HS-27A (cell line): ENCODE measurements at places on chromosomes 6 and 20.

- DNase-seq, result peak; percentile 15
Measured at GRCh38 chr6:168956141-168956838, 297.4 kb downstream of the THBS2 start.

DNA sequence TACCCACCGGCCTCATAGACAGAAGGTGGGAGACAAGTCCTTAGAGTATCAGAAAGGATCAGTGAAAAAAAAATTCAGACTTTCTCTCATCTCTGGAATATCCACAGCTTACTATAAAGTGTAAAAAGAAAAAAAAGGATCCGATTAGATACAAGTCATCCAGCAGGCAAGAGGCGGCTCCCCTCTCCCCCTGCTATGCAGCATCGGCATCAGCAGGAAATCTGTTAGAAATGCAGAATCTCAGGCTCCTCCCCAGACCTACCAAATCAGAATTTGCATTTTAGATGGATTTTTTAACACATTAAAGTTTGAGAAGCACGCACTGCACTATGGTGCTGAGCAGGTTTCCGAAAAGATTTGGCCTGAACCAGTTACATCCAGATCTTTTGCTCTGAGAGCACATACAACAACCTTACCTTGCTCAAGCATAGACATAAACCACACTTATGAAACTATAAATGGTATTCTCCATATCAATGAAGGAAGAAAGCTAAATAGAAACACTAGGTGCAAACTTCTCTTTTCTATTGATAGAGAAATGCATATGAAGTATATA lies 117.0 kb upstream of the POU3F2 start:
- DNase-seq, result no peak

- DNase-seq, result no peak
Measured at GRCh38 chr6:101266063-101266462, 127.4 kb upstream of the GRIK2 start.

GRCh38 chr6:30882759-30883684 lies 1.3 kb upstream of the DDR1 start:
- DNase-seq, result no peak

- DNase-seq, result no peak
Measured at GRCh38 chr20:62496568-62497218, 20.9 kb upstream of the GATA5 start.

DNA sequence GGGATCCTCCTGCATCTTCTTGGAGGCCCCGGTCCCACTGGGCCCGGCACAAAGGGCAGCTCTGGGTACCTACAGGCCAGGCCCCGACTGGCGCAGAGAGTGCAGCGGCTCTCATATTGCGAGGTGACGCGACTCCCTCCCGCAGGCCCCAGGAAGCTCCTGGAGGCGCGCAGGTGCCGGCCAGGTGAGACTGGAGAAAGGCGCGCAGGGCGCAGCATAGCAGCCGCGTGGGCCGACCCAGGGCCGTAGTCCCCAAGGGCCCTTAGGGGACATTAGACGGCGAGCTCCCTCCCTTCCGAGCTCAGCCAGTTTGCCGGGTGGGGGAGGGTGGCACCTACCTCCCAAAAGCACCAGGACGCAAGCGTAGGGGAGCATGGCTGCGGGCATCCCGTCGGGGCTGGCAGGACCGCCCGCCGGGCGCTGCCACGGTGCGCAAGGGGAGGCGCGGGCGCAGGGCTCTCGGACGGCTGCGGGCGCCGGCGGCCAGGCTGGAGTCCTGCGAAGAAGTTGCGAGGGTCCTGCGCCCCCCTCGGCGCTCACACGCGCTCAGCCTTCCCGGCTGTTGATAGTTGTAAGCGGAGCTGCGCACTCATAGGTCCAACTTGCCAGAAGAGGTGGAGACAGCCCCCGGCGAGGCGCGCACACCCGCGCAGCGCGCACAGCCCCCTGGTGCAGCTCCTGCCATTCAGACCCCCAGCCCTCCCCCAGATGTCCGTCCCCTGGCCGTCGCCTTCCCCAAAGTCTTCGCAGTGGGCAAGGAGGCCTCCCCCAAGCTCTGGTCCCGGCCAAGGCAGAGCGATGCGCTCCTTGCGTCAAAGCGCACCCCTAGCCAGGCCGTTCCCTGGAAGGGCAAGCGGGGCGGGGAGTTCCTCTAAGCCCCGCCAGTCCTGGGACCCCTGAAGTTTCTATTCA lies 622 bp downstream of the APCDD1L start:
- DNase-seq, result no peak

GRCh38 chr20:19602675-19603375 lies 155.2 kb upstream of the RIN2 start:
- DNase-seq, result no peak

GRCh38 chr6:95248499-95248898 lies 328.8 kb upstream of the MANEA start:
- no peak for DNase-seq

- no peak for DNase-seq
Measured at GRCh38 chr6:41546866-41547798, 951 bp downstream of the FOXP4 start.

GRCh38 chr20:7843613-7844012 lies 96.6 kb downstream of the HAO1 start:
- no peak for DNase-seq

DNA sequence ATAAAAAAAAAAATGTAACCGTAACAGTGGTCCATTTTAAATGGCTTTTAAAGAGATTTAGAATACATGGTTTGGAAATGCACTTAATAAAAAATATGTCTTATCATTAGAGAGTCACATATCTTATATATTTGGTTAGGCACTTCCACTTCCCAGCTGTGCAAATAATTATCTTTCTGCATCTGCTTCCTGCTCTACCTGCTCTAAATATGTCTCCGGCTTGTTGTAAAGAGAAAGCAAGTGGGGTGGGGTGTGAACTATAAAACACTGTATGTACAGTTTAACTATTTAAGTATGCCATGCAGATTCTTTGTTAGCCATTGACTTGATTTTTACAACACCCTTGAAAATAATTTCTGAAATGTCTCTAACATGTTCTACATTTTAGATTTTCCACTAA lies 106.3 kb downstream of the NKAIN2 start:
- no peak for DNase-seq

DNA sequence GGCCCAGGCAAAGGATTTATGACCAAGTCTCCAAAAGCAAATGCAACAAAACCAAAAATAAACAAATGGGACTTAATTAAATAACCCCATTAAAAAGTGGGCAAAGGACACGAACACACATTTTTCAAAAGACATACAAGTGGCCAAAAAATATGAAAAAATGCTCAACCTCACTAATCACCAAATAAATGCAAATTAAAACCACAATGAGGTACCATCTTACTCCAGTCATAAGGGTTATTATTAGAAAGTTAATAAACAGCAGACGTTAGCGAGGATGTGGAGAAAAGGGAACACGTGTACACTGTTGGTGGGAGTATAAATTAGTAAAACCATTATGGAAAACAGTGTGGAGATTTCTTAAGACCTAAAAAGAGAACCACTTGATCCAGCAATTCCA lies 71.1 kb downstream of the CEP162 start:
- no peak for DNase-seq

DNA sequence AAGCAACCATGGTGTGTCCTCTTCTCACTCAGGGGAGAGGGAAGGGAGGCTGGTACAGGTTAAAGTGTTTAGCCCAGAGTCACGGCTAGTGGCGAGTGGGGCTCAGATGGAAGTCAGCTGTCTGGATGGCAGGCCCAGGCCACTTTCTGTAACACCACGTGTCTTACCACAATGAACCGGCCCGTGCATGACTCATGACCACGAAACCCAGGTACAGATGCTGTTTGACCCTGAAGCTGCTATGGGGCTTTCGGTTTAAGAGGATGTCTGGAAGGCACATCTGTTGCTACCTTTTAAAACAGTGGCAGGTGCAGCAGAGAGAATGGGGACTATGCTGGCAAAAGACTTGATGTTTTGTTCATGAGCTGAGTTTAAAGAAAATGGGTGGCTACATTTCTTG lies 36.5 kb upstream of the MPC1 start:
- DNase-seq, result no peak

DNA sequence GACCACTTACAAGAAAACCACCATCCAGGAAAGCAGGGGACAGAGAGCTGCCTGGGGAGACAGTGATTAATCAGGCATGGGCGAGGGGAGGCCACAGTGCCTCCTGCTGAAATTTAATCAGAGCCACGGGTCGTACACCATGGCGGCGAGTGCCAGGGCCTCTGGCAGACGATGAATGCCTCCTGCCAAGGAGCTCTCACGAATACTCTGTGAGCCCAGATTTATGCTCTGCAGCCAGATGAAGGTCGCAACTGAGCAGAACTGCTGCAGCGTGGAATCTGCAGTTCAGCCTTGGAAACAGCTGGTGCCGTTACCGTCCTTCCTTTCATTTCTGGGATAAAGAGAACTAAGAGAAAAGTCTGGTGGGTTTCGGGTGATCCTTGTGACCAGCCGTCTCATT lies 85.6 kb downstream of the BFSP1 start:
- DNase-seq, result no peak

DNA sequence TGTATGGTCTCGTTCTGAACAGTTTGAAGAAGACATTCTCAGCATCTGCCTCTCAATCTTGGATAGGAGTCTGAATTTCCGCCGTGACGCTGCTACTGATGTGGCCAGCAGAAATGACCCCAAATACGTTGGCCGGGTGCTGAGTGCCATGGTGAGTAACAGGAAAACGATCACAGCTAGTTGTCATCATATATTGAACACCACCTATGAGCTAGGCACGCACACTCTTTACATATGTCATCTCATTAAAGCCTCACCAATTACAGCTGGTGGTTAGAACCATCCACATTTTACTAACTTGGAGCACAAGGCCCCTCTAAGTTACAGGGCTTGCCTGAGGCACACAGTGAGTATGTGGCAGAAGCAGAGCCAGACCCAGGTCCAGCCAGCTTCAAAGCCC lies 17.1 kb downstream of the TGM3 start:
- DNase-seq, result no peak

- DNase-seq, result no peak
Measured at GRCh38 chr20:56449459-56449858, 19.0 kb upstream of the RTF2 start.

DNA sequence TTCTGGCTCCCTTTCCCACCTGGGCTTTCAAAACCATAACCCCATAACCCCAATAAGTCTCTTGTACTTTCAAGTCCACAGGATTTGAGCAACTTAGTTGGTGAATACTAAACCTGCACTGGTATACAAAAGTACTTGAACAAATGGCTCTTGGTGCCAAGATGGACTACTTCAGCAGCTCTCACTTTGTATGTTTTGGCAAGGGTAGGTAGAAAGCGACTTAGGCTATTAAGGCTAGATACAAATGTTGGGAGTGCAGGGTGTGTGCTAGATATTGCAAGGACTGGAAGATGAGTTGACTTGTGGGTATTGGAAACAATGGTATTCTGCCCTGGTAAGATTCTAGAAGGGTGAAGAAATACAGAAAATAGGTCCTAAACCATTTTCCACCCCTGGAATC lies 182.6 kb upstream of the MOCS1 start:
- DNase-seq, result no peak

DNA sequence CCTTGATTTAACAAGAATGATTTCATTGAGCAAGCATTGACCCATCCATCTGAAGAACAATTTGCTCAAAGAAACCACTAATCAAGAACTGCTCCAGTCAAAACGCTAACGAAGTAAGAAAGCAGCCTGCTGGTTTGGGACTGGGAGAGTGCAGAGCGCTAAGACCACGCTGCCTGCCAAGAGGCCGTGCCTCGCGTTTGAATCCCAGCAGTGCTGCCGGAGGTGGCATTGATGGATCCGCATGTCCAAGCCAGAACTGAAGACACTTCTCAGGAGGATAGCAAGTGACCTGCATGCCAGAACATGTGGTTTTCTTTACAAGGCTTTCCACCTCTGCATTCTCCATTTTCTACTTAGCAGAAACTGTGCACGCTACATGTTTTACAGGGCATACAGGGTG lies 105.2 kb upstream of the FOXC1 start:
- DNase-seq, result no peak

GRCh38 chr6:118752803-118753202 lies 101.4 kb upstream of the CEP85L start:
- DNase-seq, result no peak

DNA sequence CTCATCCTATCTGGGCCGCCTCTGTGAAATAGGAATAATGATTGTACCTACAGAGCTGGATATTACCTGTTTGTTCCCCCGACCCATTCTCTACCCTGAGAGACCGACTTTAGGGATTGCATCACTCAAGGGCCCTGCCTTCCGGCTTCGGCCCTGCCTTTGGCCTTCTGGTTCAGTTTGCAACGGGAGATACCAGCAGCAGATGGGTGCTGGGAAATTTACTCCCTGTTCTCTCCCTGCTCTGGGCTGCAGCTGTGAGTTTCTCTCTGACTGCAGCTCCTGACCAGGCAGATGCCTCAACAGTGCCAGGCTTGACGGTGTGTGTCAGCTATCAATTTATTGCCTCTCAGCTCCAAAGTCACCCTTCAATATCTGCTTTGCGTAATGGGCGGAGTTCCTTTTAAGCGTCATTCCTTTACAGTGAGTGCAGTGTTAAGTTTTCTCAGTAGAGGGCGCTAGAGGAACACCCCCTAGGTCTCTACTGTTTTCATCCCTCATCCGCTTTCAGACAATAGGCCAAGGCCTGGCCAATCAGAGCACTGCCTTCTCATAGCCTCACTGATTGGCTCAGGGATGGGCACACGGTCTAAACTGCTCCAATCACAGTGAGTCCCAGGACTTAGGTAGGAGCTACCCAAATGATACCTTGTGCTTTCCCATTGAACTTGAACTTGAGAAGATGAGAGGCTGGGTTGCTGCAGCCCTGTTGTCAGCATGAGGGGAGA lies 30.0 kb downstream of the KCNG1 start:
- DNase-seq, result no peak

GRCh38 chr6:136236466-136237293 lies 13.4 kb downstream of the MTFR2 start:
- DNase-seq, result no peak

- no peak for DNase-seq
Measured at GRCh38 chr6:167546611-167547327, 221.9 kb downstream of the TTLL2 start.

DNA sequence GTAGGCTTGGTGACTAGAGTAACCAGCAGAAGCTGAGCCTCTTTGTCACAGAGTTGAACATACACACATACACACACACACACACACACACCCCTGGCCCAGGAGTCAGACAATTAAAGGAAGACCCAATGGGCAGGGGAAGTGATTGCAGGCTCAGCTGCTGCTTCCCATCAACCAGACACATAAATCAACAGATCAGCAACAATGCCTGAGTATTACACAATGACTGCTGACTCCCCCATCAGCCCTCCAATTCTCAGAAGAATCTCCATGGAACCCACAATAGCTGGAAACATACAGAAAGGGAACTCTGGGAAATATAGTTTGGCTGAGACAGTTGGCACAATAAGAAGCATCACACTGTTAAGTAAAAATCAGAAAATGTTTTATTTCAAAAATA lies 270.4 kb upstream of the PLCB4 start:
- no peak for DNase-seq

GRCh38 chr20:3406481-3407039 lies 909 bp downstream of the DNAAF9 start:
- no peak for DNase-seq
